ENCODE measurements at places on chromosomes 16 and 17.

DNA sequence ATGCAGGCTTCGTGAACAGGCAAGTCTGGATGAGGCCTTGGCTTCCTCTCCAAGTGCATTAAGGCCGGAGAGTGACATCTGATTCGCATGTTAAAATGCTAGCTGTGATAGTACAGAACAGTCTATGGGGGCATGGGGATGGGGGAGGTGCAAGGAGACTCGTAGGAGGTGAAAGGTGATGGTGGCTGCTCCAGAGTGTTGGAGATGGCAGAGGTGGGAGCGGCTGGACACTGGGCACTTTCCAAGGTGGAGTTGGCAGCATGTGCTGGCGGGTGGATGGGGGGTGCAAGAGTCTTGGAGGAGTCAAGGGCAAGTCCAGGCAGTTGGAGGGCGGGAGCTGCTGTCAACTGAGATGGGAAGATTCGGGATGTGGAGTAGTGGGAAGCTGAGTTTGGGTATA lies 350.9 kb upstream of the TNRC6C start:
- no peak for DNase-seq

DNA sequence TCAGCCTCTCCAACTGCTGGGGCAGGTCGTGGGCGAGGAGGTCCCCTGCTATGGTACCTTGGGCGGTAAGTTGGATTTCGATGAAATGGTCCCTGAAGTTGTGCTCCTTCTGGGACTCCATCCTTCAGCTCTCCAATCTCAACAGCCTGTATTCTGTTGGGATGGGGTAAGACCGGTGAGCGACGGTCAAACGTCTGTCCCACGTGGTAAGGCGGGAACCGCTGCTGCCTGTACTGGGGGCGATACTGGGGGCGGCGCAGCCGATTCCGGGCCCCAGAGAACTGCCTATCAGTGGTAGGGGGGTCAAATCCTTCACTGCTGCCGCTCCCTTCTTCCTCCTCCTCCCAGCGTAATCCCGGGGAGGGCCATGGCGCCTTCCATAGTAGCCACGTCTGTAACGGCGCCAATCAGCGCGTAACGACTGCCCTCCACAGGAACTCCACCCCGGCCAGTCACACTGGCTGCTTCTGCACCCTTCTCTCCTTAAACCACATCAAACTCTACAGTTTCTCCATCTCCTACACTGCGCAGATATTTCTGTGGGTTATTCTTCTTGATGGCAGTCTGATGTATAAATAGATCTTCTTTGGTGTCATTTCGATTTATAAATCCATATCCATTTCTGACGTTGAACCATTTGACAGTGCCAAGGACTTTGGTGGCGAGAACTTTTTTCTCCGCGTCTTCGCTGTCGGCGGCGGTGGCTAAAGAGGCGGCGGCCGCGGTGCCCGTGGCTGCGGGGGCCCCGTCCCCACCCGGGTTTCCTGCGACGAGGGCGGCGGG lies 41.1 kb downstream of the AHSP start:
- no peak for DNase-seq

DNA sequence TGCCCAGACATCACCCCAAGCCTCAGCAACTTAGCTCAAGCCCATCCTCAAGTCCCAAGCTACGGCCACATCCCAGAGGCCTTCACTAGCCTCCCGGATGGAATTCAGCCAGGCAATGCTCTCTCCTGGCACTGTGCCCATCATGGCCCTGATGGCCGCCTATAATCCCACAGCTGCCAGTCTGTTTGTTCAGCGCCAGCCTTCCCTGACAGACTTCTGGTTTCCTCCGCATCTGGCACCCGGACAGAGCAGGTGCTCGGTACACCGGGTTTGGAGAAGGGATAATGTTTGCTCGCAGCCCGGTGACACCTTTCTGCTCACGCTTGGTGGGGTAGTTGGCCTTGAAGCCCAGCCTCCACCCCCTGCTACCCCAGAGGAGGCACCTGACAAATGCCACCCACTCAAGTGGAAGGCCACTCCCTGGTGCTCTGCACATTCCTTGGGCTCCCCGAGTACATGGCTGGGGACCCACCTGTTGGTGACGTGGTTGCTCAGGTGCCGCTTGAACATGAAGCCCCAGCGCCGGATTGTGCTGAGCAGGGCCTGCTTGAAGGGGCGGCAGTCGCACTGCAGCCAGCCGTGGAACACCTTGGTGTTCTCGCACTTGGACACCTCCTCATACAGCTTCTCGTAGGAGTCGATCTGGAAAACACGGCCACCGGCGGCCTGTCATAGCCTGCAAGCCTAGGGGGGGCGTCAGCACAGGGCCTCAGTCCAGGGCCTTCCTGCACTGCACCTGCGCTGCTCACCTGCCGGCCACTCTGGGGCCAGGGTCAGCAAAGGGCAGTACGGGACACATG lies 47.1 kb downstream of the DNAH17 start:
- DNase-seq: peak; percentile 97

- no peak for DNase-seq
These were observed 25.4 kb downstream of the CRAMP1 start for GRCh38 chr16:1637526-1637925.

- no peak for DNase-seq
These were observed 19.9 kb downstream of the GJD3 start for GRCh38 chr17:40344421-40345160.
